ENCODE measurements at places on chromosomes 7 and 10.
A peak's percentile ranks its signal among the peaks of the same experiment; 100 is the strongest.

DNA sequence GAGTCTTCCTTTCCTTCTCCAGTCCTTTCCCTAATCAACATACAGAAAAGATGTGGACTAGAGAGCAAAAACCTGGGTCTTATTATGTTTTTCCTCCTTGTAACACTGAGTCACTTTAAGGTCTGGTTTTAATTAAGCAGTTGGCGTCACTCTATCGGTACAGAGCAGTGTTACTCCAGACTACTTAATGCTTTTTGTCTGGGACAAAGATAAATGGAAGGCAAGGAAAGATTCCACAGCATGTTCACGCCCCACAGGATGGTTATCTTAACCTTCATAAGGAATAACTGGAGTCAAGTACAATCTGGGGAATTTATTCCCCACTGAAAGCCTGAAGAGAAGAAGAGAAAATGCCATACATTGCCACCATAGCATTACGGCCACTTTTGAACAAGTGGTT is 145.7 kb downstream of the ELAPOR2 start:
- no peak for DNase-seq

DNA sequence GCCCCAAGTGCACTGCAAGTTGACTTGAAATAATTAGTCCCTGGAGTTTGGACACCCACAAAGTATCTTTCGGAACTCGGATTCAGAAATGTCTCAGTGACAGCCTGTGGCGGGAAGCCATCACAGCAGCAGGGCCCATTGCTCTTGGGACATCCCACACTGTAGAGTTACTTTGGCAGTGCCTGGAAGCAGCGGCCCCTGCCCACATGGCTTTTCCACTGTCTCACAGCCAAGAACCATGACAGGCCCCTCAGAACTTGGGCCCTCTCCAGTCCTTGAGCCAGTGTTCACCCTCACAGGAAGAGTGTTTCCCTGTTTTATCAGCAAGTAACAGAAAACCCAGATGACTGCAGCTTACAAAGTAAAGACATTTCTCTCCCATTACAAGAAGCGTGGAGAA is 477.0 kb upstream of the GALNT17 start:
- no peak for DNase-seq

DNA sequence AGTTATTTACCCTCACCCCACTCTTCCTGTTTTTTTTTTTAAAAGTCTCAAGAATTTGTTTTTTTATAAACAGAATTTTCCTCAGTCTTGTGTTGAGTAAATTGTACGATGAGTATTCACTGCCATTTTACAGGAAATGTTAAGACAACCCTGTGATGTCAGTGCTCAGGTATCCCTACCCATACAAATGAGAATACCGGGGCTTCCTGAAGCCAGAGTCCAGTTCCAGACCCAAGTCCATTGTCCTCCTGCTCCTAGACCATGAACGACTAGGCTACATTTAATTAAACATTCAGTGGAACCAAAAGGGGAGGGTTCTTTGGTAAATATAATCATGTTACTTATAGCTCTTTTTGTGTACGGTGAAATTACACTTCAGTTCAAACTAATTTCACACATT is 79.2 kb downstream of the GNAI1 start:
- DNase-seq = no peak

DNA sequence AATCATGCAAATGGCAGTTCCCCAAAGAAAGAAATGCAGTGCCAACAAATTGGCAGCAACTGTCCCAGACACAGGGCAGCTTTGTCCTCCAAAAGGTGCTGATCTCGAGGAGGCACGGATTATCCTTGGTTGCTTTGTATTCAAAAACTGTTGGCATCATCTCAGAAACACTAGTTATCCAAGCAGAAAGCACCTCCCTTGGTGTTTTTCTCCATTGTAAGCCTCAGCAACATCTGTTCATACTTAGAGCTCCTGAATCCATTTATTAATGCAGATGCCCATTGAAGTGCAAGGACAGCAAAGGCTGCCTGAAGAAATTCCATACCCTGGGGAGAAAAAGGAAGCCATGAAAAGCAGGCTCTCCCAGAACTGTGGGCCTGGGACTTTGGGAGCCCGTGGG is 1.1 kb upstream of the NPS start:
- DNase-seq = no peak

GRCh38 chr7:16961641-16962040 is 79.9 kb upstream of the AGR3 start:
- DNase-seq = no peak

- DNase-seq = no peak
Measured at GRCh38 chr7:7219216-7219615, 36.9 kb downstream of the C1GALT1 start.

DNA sequence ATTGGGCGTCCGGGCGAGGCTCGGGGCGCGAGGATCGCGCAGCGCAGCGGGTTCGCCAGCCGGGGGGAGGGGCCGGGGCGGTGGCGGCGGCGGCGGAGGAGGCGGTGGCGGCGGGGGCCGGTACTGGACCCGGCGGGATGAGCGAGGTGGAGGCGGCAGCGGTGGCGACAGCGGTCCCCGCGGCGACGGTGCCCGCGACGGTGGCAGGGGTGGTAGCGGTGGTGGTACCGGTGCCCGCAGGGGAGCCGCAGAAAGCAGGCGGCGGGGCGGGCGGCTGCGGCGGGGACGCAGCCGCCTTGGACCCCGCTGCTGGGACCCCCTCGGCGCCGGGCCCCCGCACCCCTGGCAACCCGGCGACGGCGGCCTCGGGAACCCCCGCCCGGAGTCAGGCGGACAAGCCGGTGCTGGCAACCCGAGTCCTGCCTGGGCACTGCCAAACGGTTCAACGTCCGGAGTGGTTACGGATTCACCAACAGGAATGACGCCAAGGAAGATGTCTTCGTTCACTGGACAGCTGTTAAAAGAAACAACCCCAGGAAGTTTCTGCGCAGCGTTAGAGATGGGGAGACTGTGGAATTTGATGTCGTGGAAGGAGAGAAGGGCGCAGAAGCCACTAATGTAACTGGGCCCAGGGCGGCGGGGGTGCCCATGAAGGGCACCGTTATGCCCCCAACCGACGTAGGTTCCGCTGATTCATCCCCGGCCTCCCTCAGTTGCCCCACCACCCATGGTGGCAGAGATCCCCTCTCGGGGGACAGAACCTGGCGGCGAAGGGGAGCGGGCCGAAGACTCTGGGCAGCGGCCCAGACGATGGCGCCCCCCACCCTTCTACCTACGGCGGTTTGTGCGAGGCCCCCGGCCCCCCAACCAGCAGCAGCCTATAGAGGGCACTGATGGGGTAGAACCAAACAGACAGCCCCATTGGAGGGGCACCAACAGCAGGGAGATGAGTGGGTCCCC is 100.3 kb upstream of the CPXM2 start:
- no peak for DNase-seq

GRCh38 chr10:70536196-70536861 is 57.8 kb downstream of the PALD1 start:
- DNase-seq = no peak

DNA sequence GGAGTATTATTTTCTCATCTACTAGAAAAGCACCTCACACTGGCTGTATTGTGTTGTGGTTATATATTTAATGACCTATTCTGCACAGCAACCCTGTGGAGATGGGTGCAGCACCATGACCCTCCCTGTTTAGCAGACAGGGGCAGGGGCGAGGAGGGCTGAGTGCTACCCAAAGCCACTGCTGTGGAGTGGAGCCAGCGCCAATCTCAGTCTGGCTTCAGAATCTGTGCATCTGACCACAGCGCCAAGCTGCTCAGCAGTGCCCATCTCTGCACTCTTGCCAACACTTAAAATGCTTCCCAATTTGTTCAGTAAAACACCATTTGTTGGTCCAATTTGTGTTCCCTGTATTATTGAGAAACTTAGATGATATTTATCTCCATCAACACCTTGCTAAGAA is 239.1 kb downstream of the ZMYND11 start:
- DNase-seq = no peak

DNA sequence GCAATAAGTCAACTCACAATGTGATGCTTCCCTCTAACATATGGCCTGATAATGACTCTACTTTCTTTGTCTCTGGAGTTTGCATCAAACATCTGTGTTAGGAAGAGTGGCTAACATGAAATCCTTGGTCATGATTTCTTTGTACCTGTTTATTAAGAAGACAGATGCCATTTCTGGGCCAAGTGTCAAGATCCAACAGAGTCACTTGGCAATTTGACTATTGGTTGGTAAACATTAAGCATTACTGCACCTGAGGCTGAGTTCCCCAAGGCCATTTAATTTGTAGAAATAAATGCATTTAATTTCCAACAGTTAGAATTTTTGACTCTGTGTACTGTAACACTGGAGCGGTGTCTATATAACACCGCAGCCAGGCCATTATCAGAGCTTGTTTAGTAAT is 403.7 kb downstream of the GALNT17 start:
- DNase-seq = no peak

DNA sequence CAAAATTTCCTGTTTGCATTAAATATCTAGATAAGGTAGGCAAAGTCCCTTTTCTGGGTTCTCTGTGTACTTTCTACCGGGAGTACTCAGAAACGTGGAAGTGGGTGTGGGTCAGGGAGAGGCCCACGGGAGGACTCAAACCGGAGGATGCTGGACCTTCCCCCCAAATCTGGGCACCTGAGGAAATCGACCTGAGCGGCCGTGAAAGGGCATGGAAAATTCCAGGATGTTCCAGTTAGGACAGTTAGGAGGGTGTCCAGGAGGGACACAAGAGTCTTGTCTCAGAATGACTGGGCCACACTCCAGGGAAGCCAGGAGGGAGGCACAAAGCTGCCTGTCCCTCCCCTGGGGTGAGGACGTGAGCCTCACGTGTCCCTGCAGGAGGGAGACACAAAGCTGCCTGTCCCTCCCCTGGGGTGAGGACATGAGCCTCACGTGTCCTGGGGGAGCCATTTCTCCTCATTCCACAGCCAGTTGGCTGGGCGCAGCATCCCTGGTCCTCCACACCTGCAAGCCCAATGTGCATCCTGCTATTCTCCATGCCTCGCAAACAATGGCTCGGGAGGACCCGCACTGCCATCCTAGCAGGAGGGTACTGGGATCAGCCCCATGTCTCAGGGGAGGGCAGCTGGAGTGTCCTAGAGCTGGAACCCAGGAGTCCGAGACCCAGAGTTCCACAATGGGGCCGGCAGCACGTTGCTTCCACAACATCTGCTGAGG is 190.5 kb upstream of the PPP2R2D start:
- DNase-seq = no peak

DNA sequence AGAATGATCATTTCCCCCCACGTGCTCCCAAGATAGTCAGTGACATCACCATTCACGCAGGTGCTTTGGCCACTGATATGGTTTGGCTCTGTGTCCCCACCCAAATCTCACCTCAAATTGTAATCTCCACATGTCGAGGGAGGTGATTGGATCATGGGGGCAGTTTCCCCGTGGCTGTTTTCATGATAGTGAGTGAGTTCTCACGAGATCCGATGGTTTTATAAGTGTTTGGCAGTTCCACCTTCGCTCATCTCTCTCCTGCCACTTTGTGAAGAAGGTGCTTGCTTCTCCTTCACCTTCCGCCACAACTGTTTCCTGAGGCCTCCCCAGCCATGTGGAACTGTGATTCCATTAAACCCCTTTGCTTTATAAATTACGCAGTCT is 205.4 kb upstream of the SH2B2 start:
- DNase-seq = no peak

DNA sequence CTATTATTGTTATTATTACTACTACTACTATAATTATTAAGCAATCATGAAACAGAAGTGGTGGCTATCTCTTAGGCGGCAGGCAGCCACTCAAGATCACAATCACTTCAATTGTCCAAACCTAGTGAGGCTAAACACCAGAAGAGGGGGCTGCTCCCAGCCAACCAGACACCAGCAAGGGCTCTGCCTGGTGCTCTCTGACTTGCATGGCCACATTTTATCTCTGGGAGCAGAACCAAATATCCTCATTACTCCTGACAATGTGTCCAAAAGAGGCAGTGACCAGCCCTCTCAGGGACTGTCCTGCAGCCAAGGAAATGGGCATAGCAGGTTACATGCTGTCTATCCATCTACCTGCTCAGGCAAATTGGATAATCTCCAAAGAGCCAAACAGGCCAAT is 187.4 kb upstream of the PDE1C start:
- no peak for DNase-seq

DNA sequence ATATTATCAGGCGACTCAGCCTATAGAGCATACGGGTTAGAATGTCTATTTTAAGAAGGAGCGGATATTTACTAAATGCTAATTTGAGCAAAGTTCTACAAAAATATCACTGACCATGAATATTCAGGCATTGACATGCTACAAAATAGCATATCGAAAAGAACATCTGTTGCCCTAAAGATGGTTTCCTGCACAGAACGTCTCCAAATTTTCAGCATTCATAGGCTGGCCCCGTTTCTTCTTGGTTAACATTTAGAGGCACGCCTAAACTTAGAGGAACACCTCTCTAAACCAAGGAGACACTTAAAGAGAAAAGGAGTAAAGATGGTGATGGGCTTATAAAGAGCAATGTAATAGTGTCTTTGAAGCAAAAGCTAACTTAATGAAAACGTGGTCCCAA is 1.3 kb upstream of the MINPP1 start:
- DNase-seq = no peak

DNA sequence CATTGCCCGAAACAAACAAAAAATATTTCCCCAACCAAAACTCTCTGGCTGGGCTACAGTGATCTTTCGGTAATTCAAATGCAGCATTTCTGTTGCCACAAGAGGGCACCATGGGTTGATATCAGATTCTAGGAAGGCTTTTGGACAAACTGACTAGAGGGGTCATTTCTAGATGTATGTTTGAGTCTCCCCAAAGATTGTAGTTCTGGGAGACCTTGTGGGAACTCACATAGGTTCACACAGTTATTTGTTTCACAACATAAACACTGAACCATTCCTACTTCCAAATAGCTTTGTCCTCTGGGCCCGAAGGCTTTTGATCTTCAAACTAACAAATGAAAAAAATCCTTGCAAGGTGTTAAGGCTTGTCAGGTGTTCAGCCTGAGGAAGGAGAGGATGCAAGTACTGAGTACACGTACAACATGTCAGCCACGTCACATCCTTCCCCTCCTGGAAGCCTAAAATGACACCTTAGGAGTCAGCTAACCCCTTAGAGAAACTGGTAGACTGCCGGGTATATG is 37.0 kb upstream of the IL15RA start:
- DNase-seq = peak; percentile 21

DNA sequence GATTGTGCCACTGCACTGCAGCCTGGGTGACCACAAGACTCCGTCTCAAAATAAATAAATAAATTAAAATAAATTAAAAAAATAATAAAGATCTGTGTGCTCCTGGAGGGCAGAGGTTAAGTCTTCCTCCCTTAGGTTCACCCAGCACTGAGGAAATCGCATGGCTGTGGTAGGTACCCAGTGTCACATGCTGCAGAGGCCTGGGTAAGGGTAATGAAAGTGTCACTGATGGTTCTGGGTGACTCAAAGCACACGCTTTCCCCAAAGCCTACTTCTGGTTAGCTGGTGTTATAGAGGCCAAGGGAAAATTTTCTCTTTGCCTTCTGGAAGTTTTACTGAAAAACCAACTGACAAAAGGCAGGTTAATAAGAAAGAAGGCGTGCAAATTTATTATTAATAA is 88.8 kb upstream of the ITGB1 start:
- DNase-seq = no peak

- DNase-seq = no peak
Measured at GRCh38 chr10:27088119-27089044, 11.9 kb downstream of the ANKRD26 start.

GRCh38 chr10:103718247-103718620 is 137.1 kb downstream of the SH3PXD2A start:
- DNase-seq = no peak

All from stimulated activated CD8-positive, alpha-beta memory T cell treated with anti-CD3 and anti-CD28 coated beads, Interleukin-7, amount 100 ng/mL, for 1 hour (primary cell).